ENCODE measurements at places on chromosomes 16 and 17. TPM values are rescaled to one million over a fixed set of nuclear protein-coding genes. Genes with fewer than 3 reads are reported as not detected.

DNA sequence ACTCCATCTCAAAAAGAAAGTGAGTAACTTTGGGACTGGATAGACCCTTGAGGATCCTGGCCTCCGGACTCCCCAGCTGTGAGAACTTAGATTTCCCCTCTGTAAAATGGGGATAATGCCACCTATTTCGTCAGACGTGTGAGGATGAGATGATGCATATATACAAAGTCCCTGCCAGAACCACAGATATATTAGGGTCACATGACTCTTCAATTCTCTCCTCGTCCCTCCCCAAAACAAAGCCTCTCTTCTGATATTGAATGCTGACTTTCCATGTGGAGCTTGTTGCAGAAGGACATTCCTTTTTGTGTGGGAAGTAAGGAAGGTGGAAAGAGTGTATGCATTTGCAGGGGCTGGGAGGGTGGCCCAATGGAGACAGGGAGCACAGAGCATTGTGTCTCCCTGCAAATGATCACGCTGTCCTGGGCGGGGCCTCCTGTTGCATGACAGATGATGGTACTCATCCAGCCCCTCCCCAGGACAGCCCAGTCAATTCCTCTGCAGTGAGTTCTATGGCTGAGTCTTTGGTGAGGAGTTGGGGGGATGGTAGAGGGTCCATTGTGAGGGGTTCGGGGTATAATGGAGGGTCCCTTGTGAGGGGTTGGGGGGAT is 35.1 kb upstream of the MGAT5B start:
- DNase-seq, result no peak

DNA sequence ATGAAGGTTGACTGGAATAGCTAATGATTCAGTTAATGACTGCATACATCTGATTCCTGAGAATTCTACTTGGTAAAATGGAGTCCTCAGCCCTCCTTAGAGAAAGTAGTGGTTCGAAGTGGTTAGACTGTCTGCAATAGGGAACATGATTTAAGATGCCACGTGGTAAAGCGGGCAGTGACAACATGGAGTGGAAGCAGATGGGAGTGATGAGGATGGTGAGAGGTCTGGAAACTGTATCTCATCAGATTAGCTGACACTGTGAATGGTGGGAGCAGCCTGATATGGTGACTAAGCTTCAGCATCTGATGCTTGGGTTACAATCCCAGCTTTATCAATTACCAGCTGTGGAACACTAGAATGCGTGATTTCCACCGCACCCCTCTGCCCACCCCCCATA is 8.4 kb downstream of the CDH11 start:
- DNase-seq, result no peak

- no peak for DNase-seq
Measured at GRCh38 chr16:56728027-56728426, 1.9 kb upstream of the NUP93 start.

- no peak for DNase-seq
Measured at GRCh38 chr17:44269535-44270240, 1.8 kb upstream of the SLC4A1 start.

SALL1 gene
- polyA plus RNA-seq, result 4.1 TPM

DNA sequence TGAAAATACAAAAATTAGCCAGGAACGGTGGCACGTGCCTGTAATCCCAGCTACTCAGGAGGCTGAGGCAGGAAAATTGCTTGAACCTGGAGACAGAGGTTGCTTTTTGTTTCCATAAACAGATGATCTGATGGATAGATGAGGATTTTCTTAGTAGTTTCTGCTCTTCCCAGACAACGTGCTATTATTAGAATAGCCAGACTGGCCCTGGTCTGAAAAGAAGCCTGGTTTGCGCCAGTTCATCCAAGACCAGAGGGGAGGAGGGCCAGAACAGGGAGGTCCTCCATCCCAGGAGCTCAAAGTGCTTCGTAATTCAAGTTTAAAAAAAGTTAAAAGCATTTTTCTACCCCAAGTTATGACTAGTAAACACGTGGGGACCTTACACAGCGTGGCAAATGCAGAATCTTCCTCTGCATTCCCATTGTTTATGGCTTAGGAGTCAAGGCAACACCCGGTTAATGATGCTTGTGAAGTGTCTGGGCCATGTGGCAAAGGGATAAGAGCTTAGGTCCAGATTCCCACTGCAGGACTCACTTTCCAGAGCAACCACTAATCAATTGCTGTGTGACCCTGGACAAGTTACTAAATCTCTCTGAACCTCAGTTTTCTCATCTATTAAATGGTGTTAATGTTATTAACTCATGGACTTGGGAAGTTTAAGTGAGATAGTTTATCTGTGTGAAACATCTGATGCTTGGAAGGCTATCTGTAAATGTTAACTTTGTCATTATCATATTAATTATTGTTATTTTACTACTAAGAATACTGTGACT is 205.4 kb downstream of the CCDC182 start:
- DNase-seq, result no peak

Measured in urinary bladder (tissue), 4 donors.